ENCODE measurements at places on chromosomes 3 and 15.

DNA sequence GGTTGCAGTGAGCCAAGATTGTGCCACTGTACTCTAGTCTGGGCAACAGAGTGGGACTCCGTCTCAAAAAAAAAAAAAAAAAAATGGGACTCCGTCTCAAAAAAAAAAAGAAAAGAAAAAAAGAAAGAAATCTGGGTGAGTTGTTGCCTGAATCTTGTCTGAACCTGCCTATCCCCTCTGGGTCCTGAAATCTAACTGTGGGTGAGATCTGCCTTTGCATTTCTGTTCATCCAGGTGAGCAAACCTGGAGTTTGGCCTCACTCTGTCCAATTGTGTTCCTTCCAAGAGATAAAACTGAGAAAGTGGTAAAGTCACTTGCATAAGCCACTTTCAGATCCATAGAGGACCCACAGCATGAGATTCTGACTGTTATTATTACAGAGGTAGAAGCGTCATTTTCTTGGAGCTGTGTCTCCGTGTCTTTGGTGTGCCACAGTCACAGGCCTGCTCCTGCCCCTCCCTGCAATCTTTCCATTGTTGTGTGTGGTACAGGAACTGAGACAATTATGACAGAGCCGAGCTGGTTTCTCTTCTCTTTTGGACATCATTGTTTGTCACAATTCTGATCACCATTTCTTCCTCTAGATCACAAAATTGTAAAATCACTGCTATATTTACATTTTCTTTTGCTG is 235.9 kb downstream of the LPP start:
- peak; percentile 4 for DNase-seq

DNA sequence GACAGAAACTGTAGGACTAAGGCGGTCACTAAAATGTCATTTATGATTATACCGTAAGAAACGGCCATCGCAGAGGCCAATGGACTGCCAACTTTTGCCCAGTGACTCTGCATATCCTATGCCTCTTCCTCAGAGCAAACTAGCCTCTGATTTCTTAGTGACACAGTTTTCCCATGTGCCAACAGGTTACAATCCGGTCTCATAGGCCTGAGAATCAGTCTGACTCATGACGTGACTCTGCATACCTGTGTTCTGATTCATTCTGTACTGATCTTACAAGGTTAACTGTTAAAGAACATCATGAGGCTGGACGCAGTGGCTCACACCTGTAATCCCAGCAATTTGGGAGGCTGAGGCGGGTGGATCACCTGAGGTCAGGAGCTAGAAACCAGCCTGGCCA is 17.8 kb downstream of the RUBCN start:
- DNase-seq, result no peak

GRCh38 chr3:195011231-195011834 is 259.6 kb downstream of the XXYLT1 start:
- no peak for DNase-seq

DNA sequence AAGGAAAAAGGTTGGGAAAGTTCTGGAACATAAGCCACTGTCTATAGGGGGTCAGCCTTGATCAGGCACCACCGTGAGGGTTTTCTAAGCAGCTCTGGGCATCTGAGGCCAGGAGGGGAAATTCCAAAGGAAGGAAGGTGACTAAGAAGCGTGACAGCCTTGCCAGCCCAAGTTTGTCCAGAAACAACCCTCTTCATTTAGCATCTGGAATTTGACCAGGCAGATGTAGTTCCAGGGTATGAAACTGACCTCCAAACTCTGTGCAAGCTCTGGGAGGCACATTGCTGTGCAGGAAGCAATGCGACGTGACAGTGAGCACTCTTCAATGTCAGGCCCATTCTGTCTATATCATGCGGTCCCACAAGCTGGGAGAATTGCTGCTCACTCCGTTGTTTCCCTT is 85.4 kb upstream of the TPM1 start:
- no peak for DNase-seq

- no peak for DNase-seq
These were observed 200.7 kb downstream of the SOX2 start for GRCh38 chr3:181912384-181912783.

DNA sequence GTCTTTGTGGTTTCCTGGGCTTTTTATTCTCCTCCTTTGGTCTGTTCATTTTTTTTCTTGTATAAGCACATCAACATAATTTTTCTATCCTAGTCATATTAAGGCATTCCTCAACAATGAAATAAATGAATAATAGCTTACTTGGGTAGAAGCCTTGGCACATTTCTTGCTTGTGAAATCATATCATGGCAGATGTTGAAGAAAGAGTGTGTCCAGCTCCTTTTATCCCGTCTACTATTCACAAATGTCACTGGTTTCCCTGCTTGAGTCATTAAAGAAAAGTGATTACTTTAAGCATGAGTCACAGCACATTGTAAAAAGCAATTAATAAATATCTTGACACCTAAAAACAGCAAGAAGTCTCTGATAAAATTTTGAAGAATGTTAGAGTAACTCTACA is 42.1 kb downstream of the MINAR1 start:
- DNase-seq, result no peak

DNA sequence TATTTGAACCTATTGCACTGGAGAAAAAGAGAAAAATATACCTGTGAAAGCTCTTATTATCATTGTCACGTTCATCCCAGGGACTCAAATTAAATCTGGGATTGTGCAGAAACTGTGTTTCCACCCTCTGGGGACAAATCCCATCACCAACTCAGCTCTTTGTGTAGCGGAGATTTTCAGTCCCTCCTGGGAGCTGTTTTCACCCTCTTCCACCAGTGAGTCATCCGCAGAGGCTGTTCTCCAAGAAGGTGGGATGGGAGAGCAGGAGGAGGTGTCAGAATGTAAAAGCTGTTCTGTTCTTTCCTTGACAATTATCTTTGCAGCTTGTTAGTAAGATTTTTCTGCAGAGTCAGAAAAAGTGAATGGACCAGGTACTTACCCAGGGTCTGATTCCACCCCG is 28.0 kb downstream of the SV2B start:
- no peak for DNase-seq

- DNase-seq, result no peak
These were observed 69.0 kb downstream of the UBE2E2 start for GRCh38 chr3:23271876-23272741.
